ENCODE measurements at places on chromosomes 11 and 22. TPM values are rescaled to one million over a fixed set of nuclear protein-coding genes. Genes with fewer than 3 reads are reported as not detected.

Gene SVIP
- 25.7 TPM for total RNA-seq

Gene MFNG
- 5.9 TPM for total RNA-seq

Gene RAB36
- 10.3 TPM for total RNA-seq

Gene GAB4
- not detected for total RNA-seq

Gene C11orf16
- not detected for total RNA-seq

Gene TRIM48
- total RNA-seq: not detected

DNA sequence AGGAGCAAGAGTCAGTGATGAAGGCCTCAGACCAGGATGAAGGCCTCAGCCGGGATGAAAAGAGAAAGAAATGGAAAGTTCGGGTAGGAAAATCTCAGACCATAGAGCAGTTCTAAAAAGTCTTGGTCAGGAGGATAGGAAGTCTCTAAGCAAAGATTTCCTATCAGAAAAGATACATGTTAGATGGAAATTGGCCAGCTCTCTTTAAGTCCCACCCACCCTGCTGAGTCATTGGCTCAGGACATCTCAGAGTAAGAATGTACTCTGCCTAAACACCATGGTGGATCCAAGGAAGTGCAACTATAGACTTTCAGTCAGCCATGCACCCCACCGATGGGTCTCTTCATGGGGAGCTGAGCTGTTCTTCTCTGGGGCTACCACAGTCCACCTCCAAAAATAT is 4.4 kb downstream of the OR8B3 start:
- DNase-seq: no peak

GRCh38 chr11:119099711-119100110 is 1.9 kb downstream of the DPAGT1 start:
- no peak for DNase-seq

DNA sequence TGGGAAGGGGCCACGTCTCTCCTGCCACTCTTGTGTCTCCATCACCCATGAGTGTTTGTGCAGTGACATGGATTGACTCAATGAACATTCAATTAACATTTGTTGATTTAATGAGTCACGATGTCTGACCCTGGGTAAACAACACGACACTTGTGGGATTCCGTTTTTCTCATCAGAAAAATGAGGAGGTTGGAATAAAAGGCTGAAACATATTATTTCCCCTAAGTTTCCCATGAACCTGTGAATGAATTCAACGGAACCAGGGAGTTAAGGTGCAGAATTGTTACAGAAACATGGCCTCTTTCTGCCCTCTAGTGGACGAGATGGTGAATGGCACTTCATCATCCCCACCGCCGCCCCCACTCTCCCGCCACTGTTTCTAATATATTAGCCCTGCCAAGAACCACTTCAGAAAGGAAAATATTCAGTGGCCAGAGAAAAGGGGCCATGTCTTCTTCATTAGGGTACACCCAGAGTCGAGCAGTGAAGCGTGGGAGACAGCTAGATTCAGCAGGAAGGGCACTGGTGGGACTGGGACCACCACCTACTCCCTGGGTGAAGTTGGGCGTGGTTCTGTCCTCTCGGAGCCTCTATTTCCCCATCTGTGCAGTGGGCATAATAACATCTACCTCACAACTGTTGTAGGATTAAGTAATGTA is 46.3 kb upstream of the SYT13 start:
- DNase-seq: no peak

DNA sequence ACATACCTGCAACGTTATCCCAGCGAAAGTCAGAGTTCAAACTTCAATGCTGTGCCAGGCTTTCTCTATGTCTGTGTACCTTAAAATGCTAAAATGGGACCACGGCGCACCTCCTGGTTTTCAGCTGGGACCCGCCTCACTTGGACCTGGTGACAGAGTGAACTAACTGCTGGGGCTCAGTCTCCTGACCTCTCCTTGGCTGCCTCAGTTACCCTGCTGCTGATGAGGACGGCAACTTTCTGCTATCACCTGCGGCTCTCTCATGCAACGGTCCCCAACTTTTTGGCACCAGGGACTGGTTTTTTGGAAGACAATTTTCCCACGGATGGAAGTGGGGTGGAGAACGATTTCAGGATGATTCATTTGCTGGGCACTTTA is 402.8 kb downstream of the BRD1 start:
- DNase-seq: no peak

- DNase-seq: no peak
These were observed 43.7 kb downstream of the KREMEN1 start for GRCh38 chr22:29116397-29117123.

GRCh38 chr11:117972044-117972443 is 14.2 kb upstream of the IL10RA start:
- DNase-seq: no peak

GRCh38 chr11:125923012-125923579 is 18.8 kb downstream of the DDX25 start:
- peak; percentile 35 for DNase-seq

GRCh38 chr11:87281496-87281895 is 243.8 kb downstream of the TMEM135 start:
- DNase-seq: no peak

DNA sequence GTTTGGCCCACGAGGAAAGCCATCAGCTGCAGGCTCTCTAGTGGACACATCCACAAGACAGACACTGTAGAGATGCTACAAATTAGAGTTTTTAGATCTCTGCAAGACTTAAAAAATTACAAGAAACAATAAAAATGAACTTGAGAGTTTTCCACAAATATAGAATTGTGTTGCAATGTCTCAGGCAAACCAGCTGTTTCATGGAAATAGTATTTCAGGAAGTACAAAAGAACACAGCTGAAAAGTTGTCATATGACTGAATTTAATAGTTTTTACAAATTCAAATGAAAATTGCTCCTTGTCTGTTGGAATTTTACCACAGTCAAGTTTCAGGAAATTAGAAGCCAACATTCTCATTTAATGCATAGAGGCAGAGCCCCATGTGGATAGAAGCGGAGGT is 184.5 kb upstream of the PITPNB start:
- no peak for DNase-seq

DNA sequence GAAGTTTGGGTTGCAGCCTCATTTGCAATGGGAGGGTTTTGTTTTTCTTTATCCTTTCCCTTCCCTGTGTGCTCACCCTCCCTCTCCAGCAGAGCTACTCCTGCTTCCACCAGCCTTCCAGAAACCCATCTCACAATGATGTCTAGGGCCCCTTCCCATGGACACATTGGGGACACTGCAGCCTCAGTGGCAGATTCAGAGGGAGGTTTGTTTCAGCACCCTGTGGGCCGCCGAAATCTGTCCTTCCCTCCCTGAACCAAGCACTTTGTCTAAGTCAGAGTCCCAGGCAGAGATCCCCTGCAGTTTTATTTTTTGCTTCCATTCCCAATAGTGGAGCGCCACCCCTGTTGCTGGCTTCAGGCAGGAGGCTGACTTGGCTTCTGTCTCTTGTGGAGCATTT is 8.6 kb upstream of the SYNGR1 start:
- DNase-seq: no peak

DNA sequence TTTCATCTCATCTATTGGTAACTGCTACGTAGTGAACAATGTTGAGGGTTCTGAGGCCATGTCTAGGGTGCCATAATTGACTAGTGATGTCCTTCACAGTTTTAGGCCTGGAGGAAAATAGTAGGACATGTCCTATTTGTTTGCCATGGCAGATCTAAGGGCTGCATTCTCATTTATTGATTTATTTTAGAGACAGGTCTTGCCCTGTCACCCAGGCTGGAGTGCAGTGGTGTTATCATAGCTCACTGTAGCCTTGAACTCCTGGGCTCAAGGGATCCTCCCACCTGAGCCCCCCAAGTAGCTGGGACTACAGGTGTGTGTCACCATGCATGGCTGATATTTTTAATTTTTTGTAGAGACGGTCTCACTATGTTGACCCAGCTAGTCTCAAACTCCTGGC is 5.2 kb downstream of the CEP164 start:
- DNase-seq: no peak

DNA sequence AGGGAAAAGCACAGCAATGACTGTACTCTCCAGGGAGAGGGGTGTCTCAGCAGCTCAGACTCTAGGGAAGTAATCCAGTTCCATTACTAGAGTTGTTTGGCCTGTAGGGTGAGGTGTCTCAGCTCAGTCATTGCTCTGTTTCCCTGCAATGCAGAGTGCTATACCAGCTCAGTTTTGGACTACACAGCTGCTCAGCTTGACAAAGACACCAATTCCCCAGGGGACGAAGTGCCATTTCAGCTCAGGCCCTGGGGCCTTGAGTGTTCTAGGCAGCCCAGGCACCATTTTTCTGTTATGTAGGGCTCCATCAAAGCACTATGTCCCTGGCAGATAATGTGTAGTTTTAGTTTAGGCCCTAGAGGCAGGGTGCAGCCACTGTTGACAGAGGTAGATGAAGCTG is 18.2 kb downstream of the CALCB start:
- DNase-seq: no peak

GRCh38 chr11:14111496-14111895 is 149.0 kb downstream of the SPON1 start:
- DNase-seq: no peak

- no peak for DNase-seq
These were observed 86.5 kb downstream of the MN1 start for GRCh38 chr22:27715106-27715505.

DNA sequence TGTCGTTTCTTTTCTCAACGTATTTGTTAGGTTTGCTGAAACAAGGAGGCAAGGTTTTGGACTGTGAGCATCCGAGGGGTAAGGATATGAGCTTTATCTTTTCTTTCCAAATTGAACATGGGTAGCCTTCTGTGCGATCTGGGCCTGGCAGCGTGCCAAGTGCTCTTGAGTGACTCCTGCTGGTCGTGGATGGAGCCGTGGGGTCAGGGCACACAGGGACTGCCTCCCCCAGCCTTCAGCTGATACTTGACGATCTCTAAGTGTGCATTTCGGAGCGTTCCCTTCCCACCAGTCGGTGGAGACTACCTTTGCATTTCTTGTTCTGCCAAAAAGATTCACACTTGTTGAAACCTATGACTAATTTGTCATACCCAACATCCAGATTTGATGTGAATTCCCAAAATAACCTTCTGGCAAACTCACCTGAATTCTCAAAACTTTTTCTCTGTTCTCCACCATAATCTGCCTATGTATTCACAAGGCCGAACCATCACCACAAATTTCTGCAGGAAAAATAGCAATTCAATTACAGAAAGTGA is 40.1 kb upstream of the CLMP start:
- DNase-seq: no peak

DNA sequence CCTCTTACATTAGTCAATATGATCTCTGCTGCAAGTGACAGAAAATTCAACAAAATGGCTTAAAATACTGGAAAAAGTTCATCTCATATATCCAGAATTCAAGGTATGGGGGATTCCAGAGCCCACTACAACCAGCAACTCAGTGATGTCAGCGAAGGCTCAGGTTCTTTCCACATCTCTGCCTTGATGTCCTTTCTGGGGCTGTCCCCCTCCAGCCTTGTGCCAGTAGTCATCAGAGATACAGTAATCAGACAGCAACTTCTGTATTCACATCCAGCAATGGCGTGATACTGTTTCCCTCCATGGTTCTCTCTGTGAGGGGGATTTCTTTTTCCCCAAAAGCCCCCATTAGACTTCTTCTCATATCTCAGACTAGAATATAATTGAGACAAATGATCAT is 103.4 kb upstream of the USP47 start:
- no peak for DNase-seq

GRCh38 chr11:32615422-32615821 is 31.8 kb downstream of the EIF3M start:
- no peak for DNase-seq

DNA sequence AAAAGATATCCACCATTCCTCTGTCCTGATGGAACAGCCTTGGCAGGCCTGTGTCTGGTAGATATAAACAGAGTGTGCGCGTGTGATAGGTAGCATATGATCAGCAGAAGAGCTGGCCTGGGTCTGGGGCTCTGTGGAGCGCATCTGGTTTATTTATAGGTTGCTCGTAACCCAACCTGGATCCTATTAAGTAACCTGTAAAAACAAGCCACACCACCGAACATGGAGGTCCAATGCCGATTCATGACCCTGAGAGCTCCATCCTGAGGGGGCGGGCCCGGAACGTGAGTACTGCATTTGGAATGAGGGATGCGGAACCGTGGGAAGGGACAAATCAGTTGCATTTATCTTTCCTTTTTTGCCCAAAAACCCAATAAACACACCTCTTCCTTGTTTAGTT is 31.9 kb upstream of the APOL5 start:
- no peak for DNase-seq

DNA sequence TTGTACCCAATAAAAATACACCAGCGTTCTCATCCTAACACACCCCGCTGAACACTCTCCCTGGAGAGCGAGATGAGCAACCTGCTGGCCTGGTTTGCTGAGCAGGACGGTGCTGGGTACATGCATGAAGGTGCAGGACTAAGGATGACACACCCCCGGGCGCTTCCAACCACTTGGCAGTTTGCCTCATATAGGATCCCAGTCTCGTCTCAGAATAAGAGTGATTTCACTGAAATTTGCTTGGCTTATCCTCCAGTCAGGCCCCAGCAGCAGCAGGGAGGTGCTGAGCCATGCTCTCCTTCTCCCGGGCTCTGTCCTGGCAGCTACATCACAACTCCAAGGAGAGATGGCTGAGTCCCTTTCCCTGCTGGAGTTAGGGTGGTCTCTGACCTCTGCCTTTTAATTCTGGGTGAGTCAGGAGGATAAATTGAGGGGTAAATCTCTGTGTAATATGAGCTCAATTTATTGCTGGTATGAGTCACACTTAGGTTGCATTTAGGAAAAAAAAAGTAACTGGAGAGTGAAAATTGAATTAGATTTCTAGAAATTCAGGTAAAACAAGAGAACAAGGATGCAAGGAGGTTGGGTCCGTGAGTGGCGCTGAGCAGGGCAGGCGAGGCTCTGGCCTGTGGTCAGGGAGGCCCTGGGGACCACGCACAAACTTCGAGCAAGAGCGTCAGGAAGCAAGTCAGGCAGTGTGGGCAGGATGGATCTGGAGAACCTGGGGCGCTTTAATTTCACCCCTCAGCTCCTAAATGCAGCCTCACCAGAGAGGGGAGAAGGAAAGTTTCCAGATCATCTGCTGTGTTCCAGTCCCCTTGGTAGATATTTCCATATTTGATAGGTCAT is 974.0 kb downstream of the TBC1D22A start:
- DNase-seq: no peak

DNA sequence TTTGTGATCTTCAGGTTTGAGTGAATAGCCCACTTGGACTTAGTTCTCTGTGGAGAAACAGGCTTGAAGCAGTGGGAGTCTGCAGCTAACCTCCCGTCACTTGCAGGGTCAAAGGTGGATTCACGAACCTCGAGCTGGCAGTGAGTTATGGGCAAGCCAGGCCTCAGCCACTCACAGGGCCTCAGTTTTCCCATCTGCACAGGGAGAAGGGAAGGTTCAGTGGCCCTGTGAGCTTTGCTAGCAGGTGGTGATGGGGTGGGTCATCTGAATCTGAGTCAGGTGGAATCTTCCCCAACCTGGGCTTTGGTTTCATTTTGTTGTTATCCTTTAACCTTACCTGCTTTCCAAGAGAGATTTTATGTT is 86.6 kb upstream of the GRIK4 start:
- no peak for DNase-seq
